ENCODE measurements at places on chromosomes 1 and 21.

- DNase-seq: no peak
These were observed 234.5 kb downstream of the LMO4 start for GRCh38 chr1:87563211-87563610.

DNA sequence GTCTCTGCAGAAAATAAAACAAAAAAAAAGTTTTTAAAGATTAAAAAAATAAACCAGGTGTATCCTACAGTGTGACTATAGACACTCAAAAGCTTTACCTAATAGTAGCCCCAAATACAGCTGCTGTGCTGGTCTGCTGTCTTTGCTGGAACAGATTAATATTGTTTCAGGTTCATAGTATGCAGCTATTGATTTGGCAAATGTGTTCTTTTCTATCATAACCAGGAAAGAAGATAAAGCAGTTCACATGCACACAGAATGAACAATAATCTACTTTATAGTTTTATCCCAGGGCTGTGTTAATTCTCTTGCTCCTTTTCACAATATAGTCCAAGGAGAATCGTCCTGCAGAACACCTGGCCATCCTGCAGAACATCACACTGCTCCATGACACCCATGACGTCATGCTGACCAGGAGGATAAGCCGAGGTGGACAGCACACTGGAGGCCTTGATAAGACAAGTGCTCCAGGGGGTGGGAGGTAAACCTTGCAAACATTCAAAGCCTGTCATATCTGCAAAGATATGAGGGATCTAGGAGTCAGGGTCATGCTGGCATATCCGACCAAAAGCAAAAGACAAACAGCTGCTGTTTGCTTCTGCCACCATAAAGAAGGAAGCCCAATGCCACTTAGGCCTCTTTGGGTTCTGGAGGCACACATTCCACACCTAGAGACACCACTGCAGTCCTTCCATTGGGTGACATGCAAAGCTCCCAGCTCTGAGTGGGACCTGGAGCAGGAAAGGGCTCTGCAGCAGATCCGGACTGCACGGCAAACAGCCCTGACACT is 86.1 kb upstream of the SLC2A1 start:
- DNase-seq: no peak

DNA sequence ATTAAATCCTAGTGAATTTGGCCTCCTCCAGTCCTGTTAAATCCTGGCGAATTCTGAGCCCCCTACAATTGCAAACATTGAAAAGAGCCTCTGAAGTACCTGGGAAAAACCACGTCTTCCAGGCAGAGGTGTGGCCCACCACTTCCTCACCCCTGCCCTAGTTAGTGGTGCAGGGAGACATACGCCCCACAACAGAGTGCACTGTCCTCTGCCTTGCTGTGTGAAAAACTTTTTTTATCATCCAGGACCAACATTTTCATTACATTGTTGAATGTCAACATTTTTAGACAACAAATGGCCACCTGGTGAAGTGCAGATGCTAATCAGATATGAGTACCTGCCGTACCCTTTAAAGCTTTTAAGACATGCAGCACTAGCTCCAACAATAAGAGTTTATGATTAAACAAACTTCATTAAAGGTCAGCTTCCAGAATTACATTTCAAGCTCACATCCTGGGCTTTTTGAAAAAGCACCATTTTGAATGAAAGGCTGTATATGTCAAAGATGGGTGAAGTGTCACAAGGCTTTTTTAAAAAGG is 13.6 kb upstream of the TMPRSS2 start:
- no peak for DNase-seq

DNA sequence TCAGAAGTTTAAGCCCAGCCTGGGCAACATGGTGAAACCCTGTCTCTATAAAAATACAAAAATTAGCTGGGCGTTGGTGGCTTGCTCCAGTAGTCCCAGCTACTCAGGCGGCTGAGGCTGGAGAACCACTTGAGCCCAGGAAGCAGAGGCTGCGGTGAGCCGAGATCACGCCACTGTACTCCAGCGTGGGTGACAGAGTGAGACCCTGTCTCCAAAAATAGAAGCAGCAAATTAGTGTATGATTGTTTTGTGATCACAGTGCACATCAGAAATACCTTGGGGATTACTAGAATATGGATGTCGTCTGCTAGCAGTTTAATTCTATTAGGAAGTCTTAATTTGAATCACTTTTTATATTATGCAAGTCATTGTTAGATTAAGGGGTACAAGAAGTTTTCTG is 59.0 kb downstream of the ZBTB17 start:
- DNase-seq: no peak

GRCh38 chr1:185328255-185328654 is 11.2 kb upstream of the IVNS1ABP start:
- DNase-seq: no peak

DNA sequence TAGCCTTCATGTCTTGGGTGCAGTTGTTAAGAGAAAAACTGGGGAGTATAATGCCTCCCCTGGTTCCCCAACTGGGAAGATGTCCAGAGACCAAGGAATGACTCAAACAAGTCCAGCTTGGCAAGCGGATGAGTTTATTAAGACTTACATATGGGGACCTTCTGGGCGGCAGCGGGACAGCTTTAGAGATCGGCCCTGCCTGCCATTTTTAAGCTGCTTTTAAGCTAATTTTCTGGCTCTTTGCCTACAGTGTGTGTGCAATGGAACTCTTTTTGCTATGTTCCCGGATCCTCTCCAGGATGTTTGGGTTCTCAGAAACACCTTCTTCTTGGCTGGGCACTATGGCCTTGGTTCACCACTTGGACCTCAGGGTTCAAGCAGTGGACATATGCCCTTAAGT is 99.5 kb downstream of the RYR2 start:
- no peak for DNase-seq
